ENCODE measurements at places on chromosomes 3 and 15. TPM values are rescaled to one million over a fixed set of nuclear protein-coding genes. Genes with fewer than 3 reads are reported as not detected.

DNA sequence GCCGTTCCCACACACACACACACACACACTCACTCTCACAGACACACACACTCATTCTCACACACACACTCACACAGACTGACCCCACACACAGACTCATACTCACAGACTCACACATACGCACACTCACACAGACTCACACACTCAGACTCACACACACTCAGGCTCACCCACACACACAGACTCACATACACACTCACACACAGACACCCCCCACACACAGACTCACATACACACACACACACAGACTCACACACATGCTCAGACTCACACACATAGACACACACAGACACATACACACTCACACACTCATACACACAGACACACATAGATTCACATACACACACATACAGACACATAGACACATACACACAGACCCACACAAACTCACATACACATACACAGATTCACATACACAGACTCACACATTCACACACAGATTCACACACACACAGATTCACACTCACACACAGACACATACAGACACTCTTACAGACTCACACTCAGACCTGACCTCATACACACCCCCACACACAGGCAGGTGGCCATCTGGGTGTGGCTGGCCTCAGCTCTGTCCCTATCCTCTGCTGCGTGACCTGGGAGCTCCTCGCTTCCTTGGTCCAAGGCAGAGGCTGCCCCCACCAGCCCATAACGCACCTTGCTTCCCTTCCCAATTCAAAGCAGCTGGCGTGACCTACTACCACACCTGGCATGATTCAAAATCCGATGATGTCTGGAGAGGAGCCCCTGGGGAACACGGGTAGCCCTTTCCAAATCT is 1.9 kb downstream of the C3orf22 start:
- H3K36me3 ChIP-seq = no peaks in the 10 kb centered on the region
- DNase-seq = no peak
- H3K27ac ChIP-seq = no peak overlapping the region

DNA sequence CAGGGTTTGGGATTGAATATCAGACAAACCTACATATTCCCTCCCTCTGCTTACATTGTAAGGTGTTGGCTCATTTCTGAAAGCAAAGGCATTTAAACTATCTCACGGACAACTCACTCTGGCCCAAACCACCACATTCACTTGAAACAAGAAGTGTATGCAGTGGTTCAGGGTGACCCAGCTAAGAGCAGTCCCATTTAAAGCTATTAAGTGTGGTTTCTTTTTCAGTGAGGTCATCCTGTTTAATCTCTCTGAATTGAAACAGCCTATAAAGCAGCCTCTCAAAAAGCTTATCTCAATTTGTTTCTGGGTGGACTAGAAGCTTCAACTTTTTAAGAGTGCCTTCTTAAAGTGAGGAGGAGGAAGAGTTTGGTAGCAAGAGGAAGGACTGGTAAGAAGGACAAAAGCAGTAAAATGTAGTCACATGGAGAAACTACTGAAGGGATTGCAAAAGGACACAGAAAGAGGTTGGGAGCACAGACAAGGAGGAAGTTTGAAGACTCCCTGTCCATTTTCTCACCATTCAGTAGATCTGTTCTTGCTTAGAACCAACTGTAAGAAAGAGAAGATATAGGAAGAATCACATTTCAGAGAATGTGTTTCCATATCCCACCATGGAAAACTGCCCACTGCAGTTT is 151.6 kb downstream of the TMCO5A start:
- no peaks in the 10 kb centered on the region for H3K27me3 ChIP-seq
- H3K4me1 ChIP-seq = peaks cover 37% of the 10 kb centered on the region
- no peaks in the 10 kb centered on the region for H3K36me3 ChIP-seq
- no peak overlapping the region for H3K4me3 ChIP-seq
- DNase-seq = peak; percentile 64

DNA sequence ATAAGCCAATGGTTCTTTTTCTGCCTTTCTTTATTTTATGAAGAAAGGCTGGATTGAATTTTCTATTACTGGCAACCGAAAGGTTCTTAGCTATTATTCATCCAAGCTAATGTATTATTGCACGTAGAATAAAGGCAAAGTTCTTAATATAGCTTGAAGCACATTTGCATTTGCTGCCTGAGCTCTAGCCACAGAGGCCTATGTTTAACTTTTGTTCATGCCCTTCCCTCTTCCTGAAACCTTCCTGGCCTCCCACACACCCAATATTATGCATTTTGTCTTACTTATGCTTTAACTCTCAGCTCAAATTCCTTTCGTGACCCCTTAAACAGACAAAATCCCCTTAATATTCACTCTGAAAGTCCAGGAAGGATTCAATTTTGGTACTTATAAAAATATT is 71.0 kb upstream of the ZNF280D start:
- no peaks in the 10 kb centered on the region for H3K27me3 ChIP-seq
- peaks cover 12% of the 10 kb centered on the region for H3K4me1 ChIP-seq
- no peak for DNase-seq
- H3K36me3 ChIP-seq = no peaks in the 10 kb centered on the region
- H3K27ac ChIP-seq = no peak overlapping the region
- no peak overlapping the region for H3K4me3 ChIP-seq

- no peak overlapping the region for H3K27ac ChIP-seq
- H3K4me1 ChIP-seq = no peaks in the 10 kb centered on the region
- DNase-seq = peak; percentile 44
- H3K4me3 ChIP-seq = no peak overlapping the region
- no peaks in the 10 kb centered on the region for H3K27me3 ChIP-seq
Observed at GRCh38 chr3:184354121-184354728, 7.2 kb downstream of the CLCN2 start.

GRCh38 chr15:94122516-94122915 is 108.8 kb upstream of the MCTP2 start:
- DNase-seq = no peak
- no peaks in the 10 kb centered on the region for H3K27me3 ChIP-seq
- no peaks in the 10 kb centered on the region for H3K36me3 ChIP-seq
- H3K27ac ChIP-seq = no peak overlapping the region
- peaks cover 10% of the 10 kb centered on the region for H3K4me1 ChIP-seq

- peak; percentile 67 for DNase-seq
- no peaks in the 10 kb centered on the region for H3K27me3 ChIP-seq
- peak overlapping the region; percentile 86 for H3K27ac ChIP-seq
Observed at GRCh38 chr15:48642795-48643194, 2.7 kb downstream of the FBN1 start.

- no peak for DNase-seq
- H3K36me3 ChIP-seq = no peaks in the 10 kb centered on the region
- no peak overlapping the region for H3K27ac ChIP-seq
- no peak overlapping the region for H3K4me3 ChIP-seq
- no peaks in the 10 kb centered on the region for H3K4me1 ChIP-seq
Observed at GRCh38 chr3:90180543-90180942, 1073.1 kb downstream of the EPHA3 start.

GRCh38 chr3:112734171-112734570 is 93.2 kb upstream of the CCDC80 start:
- H3K27ac ChIP-seq = no peak overlapping the region
- no peaks in the 10 kb centered on the region for H3K36me3 ChIP-seq
- no peaks in the 10 kb centered on the region for H3K27me3 ChIP-seq
- H3K4me3 ChIP-seq = no peak overlapping the region
- H3K4me1 ChIP-seq = peaks cover 29% of the 10 kb centered on the region

DNA sequence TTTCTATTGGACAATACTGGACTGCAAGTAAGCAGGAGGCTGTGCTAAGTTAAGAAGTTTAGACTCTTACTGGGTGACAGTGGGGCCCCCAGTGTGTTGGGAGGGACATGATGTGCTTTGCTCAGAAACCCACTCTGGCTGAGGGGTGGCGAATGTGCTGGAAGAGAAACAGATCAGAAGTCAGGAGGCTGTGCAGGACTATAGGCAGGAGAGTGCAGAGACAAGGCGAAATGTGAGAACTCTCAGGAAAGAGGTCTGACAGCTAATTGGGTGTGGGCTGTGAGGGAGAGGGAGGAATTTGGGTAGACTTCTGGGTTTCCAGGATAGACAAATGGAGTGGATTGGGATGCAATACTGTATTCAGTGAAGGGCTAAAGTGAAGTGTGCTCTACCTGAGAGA is 12.0 kb downstream of the SLC24A1 start:
- no peaks in the 10 kb centered on the region for H3K27me3 ChIP-seq
- no peak for DNase-seq
- no peak overlapping the region for H3K4me3 ChIP-seq
- H3K27ac ChIP-seq = no peak overlapping the region

GRCh38 chr3:188720636-188721035 is 451.1 kb upstream of the TPRG1 start:
- no peaks in the 10 kb centered on the region for H3K27me3 ChIP-seq
- H3K36me3 ChIP-seq = 0 out of 2 replicates have a peak, but pooled peaks cover 4% of the 10 kb centered on the region
- H3K27ac ChIP-seq = peak overlapping the region; percentile 61
- peak; percentile 79 for DNase-seq

GRCh38 chr15:100601163-100601562 is 821 bp downstream of the LINS1 start:
- H3K4me3 ChIP-seq = peak overlapping the region; percentile 95
- H3K27me3 ChIP-seq = no peaks in the 10 kb centered on the region
- DNase-seq = peak; percentile 54
- H3K27ac ChIP-seq = peak overlapping the region; percentile 47
- H3K4me1 ChIP-seq = peaks cover 19% of the 10 kb centered on the region
- peaks cover 5% of the 10 kb centered on the region for H3K36me3 ChIP-seq

DNA sequence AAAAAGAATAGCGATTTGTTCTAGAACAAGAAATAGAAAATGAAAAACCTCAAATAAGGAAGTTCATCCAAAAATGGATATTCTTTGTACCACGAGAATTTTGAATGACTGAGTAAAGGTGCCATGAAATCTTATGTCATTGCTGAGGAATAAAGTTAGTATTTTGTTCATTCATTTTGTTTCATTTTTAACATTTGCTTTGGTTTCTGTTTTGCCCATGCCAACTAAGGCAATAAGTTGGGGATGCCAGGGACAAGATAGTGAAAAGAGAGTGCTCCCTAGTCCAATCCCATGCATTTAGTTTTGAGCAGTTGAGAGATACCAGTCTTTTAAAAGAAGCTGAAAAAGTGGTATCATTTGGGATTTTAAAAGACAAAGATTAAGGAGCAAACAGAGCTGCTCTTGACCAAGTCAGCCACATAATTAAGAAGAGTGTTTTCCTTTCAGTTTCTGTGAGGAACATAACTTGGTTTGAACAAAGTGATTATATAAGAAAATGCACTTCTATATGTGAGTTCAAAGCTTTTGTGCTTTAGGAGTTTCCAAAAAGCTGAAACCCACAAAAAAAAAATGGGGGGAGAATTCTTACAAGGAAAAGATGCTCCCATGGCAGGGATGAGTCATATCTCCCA is 201.4 kb downstream of the PLOD2 start:
- H3K27me3 ChIP-seq = no peaks in the 10 kb centered on the region
- no peaks in the 10 kb centered on the region for H3K36me3 ChIP-seq
- H3K4me1 ChIP-seq = no peaks in the 10 kb centered on the region
- H3K4me3 ChIP-seq = no peak overlapping the region
- no peak for DNase-seq

GRCh38 chr3:143648218-143648617 is 200.1 kb downstream of the SLC9A9 start:
- no peak for DNase-seq
- H3K27ac ChIP-seq = no peak overlapping the region
- H3K4me3 ChIP-seq = no peak overlapping the region
- H3K4me1 ChIP-seq = peaks cover 3% of the 10 kb centered on the region
- no peaks in the 10 kb centered on the region for H3K36me3 ChIP-seq
- H3K27me3 ChIP-seq = no peaks in the 10 kb centered on the region

GRCh38 chr15:69848096-69848495 is 249.6 kb downstream of the TLE3 start:
- peaks cover 10% of the 10 kb centered on the region for H3K4me1 ChIP-seq
- no peaks in the 10 kb centered on the region for H3K36me3 ChIP-seq
- DNase-seq = no peak
- H3K27ac ChIP-seq = no peak overlapping the region
- H3K4me3 ChIP-seq = no peak overlapping the region

DNA sequence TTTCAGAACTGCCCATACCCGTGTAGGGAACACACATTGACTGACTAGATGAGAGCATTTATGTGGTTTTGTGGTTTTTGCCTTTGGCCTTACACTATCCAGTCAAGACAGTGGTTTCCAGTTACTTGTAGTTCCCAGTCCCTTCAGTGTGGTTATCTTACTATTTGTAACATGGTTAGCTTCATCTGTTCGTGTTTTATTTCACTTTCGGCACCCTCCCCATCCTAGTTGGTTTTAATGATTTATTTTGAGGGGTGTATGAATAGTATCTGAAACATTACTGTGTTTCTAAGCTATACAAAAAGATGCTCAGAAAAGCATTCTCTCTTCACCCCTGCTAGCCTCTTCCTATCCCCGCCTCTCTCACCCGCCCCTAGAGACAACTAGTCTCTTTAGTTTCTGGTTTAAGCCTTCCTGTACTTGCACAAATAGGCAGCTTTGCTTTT is 14.1 kb downstream of the LYSMD4 start:
- DNase-seq = peak; percentile 50
- H3K27me3 ChIP-seq = no peaks in the 10 kb centered on the region
- H3K4me1 ChIP-seq = peaks cover 9% of the 10 kb centered on the region
- no peak overlapping the region for H3K4me3 ChIP-seq
- H3K27ac ChIP-seq = no peak overlapping the region

- H3K4me3 ChIP-seq = no peak overlapping the region
- no peaks in the 10 kb centered on the region for H3K36me3 ChIP-seq
- H3K4me1 ChIP-seq = no peaks in the 10 kb centered on the region
- no peak for DNase-seq
- H3K27ac ChIP-seq = no peak overlapping the region
Observed at GRCh38 chr15:46855388-46855787, 861.9 kb upstream of the SEMA6D start.

DNA sequence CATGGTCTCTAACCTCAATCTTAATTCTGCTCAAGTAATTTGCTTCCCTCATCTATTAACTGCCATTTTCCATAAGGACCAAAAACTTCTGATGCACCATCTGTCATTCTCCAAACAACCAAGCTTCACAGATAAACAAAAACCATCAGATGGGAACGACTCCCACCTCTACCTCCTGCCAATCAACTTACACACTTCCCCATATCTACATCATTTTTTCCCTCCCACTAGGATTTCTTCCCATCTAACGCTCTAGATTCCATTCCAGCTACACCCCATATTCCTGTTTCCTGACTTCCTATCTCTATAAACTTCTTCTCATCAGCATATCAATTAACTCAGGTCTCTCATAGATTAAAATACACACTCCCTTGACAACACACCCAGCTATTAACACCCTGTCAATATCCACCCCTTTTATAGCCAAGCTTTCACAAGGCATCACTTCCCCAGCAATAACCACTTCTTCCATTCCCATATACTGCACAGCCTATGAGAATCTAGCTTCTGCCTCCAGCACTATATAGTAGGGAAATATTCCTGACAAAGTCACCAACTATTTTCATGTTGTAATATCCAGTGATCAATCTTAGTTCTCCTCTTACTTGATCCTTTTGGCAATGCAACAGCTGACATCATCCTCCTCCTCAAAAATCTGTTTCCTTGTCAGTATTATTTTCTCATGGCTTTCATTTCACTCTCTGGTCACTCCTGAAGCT is 39.2 kb downstream of the SNX4 start:
- H3K27me3 ChIP-seq = no peaks in the 10 kb centered on the region
- peak overlapping the region; percentile 73 for H3K27ac ChIP-seq
- H3K4me3 ChIP-seq = no peak overlapping the region

Gene DAZL
- total RNA-seq = not detected

Gene TGM4
- total RNA-seq = not detected

Gene RHCG
- total RNA-seq = not detected

Gene PLA1A
- total RNA-seq = not detected

Gene SEMA5B
- not detected for total RNA-seq

Gene PRR20G
- total RNA-seq = not detected

Gene CASR
- not detected for total RNA-seq

Gene RYR3
- total RNA-seq = not detected

Gene SMC4
- total RNA-seq = 40.2 TPM

Gene CLDN11
- total RNA-seq = 81.9 TPM

Gene CCR9
- total RNA-seq = not detected

Gene FMN1
- total RNA-seq = 2.0 TPM

Gene SLC22A14
- total RNA-seq = not detected

Measured in GM23248 (cell line).